ENCODE measurements at places on chromosomes 12 and 14.

DNA sequence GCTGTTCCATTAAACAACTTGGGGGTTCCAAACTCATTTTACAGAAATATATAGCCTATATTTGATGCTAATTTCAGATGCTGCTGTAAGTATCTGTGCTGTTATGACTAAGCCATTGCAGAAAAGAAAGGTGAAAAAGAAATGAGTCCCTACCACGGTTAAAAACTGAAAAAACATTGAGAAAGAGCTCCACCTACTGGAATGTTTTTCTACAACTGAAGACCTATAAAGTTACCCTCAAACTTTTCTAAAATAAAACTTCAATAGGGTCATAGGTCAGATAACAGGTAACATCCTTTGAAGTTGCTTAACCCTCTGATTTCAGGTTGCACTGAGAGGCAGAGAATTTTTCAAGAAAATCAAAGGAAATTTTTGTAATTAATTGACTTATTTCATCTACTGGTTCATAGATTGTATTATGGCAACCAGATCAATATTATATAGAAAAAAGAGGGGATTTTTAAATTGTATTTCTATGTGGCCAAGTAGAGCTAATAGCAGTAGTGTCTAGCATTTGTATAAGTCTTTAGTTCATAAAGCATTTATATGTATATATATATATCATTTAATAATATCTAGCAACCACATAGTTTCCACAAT lies 279.9 kb downstream of the RPS29 start:
- no peak for DNase-seq

GRCh38 chr12:89796798-89797382 lies 88.3 kb upstream of the ATP2B1 start:
- no peak for DNase-seq

DNA sequence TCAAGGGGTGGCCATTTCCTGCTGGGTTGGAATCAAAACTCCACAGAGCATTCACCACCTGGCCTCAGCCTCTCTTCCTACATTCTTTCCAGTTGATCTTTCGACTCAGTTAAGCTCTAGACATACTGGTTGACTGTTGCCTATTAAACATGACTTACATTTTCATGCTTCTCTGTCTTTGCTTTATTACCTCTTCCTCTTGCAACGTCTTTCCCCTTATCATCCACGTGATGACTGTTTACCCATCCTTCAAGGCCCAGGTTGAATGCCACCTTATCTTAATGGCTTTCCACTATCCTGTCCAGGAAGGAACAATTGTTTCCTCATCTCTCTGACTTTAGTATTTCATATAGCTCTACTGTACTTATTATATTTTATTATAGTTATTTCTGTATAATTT lies 24.4 kb upstream of the CCDC175 start:
- DNase-seq: no peak

DNA sequence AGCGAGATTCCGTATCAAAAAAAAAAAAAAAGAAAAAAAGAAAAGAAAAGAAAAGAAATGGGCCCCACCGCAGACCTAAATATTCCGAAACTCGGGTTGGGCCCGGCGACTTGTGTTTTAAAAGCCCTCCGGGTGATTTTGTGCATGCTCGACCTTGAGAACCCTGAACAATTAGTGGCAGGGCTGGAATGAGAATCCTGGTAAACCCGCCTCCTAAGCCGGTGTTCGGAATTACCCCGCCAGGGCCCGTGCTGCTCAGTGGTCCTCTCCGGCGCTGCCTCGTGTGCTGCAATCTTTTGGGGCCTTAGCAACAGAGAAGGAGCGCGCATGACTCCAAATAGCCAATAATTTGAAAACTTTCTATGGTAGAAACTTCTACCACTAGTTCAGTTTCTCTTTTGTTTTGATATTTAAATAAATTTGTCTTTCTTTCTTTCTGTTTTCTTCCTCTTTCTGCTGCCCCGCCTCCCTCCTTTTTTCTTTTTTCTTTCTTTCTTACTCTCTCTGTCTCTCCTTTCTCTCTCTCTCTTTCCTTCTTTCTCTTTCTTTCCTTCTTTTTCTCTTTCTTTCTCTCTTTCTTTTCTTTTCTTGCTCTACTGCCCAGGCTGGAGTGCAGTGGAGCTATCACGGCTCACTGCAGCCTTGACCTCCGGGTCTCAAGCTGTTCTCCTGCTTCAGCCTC lies 1.5 kb upstream of the GALNT6 start:
- no peak for DNase-seq

GRCh38 chr14:57212919-57213318 lies 55.8 kb downstream of the EXOC5 start:
- no peak for DNase-seq

DNA sequence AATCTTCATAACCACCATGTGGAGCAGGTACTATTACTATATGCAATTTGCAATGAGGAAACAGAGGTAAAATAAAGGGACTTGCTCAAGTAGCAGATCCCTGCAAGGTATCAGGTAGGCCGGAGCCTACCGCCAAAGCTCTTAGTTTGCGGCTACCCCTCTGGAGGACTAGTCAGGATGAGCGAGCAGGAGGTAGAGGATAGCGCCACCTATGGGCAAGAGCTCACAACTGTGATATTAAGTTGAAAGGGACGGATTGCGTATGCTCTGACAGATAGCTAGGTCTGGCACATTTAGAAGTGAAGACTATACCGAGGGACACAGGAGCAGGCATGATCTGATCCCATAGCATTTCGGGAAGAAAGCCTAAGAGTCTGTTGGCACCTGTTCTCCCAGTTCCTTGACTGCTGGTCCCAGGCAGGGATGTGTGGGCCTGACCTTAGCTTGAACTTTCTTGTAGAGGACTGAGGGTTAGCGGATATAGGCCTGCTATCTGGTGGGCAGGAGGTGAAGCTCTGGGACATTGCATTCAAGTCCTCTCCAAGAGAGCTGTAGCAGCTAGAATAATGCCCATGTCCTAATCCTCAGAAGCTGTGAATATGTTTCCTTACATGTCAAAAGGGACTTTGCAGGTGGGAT lies 48.0 kb downstream of the SLC17A8 start:
- no peak for DNase-seq

GRCh38 chr14:63088865-63089264 lies 43.6 kb upstream of the KCNH5 start:
- no peak for DNase-seq

GRCh38 chr14:91138511-91139359 lies 24.9 kb downstream of the DGLUCY start:
- no peak for DNase-seq

DNA sequence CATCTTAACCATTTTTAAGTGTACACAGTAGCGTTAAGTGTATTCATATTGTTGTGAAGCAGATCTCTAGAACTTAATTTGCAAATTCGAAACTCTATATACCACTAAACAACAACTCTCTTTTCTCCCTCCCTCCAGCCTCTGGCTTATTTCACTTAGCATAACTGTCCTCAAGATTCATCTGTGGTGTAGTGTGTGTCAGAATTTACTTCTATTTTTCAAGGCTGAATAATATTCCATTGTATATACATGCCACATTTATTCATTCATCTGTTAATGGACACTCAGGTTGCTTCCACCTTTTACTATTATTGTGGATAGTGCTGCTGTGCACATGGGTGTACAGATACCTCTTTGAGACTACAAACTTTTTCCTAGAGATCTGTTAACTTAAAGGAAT lies 26.5 kb downstream of the VRK1 start:
- no peak for DNase-seq

DNA sequence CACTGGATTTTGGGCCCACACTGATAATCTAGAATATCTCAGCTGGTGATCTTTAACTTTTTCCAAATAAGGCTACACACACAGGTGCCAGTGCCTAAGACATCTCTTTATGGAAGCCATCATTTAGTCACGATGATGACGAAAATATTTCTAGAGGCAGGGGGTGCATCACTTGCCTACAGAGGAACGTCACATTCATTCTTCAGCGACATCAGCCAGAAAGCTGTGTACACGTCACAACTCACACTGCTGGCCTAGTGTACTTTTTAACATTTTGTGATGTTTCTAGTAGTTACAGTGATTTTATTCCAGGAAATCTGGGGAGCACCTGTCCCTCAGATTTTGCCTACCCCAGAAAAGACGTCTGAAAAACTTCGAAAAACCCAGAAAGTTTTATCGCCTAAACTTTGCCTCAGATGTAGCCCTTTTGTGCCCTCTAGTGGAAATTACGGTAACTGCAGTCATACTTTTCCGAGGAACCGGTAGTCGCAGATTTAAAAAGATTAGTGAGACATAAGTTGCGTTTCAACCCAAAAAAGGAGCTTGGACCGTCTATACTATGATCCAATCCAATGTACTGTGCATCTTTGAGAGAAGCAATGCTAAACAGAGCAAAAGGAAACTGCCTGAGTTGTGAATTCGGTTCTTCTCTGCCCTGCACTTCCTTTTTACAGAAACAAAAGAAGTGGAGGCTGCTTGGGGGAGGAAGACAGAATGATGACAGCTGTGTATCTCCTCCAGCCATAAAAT lies 64.3 kb upstream of the STON2 start:
- peak; percentile 8 for DNase-seq

- no peak for DNase-seq
Observed at GRCh38 chr12:57142727-57143126, 4.7 kb downstream of the LRP1-AS start.
